ENCODE measurements at places on chromosomes 12 and 14. TPM values are rescaled to one million over a fixed set of nuclear protein-coding genes. Genes with fewer than 3 reads are reported as not detected.

DNA sequence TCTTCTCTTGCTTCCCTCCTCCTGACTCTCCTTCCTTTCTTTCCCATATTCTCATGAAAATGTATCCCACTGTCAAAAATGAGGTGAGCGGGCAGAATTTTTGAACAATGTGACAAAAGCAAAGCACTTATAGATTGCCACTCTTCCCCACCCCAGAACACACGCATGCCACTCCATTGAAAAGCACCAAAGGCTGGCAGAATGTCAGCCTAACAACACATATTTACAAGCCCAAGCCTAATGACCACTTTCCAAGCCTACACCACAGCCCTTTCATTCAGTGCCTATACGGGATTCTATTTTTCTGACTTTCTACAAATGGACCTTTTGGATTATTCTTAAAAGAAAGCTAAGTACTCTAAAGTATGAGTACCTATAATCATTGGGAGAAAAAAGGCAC is 62.9 kb upstream of the METAP2 start:
- no peak for DNase-seq

- DNase-seq: no peak
Measured at GRCh38 chr14:61187196-61187905, 93.8 kb downstream of the TMEM30B start.

Gene SERPINA1
- total RNA-seq: under 0.01 TPM

DNA sequence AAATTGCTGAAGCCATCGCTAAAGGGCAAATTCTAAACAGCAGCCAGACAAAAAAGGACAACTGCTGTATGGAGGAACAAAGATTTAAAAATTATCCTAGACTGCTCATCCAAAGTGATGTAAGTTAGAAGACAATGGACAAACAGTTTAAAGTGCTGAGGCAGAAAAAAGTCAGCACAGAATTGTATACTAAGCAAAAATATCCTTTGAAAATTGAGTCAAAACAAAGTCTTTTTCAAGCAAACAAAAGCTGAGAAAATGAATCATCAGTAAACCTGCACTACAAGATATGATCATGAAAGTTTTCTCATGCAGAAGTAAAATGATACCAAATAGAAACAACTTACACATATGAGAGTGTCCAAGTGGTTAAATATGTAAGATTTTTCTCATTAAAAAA is 43.6 kb downstream of the EML5 start:
- DNase-seq: no peak

- no peak for DNase-seq
Measured at GRCh38 chr12:123713823-123714585, 1.9 kb downstream of the ATP6V0A2 start.

Gene GLIPR1
- 36.0 TPM for total RNA-seq

GRCh38 chr12:110750784-110751461 is 8.2 kb upstream of the PPP1CC start:
- DNase-seq: peak; percentile 65

DNA sequence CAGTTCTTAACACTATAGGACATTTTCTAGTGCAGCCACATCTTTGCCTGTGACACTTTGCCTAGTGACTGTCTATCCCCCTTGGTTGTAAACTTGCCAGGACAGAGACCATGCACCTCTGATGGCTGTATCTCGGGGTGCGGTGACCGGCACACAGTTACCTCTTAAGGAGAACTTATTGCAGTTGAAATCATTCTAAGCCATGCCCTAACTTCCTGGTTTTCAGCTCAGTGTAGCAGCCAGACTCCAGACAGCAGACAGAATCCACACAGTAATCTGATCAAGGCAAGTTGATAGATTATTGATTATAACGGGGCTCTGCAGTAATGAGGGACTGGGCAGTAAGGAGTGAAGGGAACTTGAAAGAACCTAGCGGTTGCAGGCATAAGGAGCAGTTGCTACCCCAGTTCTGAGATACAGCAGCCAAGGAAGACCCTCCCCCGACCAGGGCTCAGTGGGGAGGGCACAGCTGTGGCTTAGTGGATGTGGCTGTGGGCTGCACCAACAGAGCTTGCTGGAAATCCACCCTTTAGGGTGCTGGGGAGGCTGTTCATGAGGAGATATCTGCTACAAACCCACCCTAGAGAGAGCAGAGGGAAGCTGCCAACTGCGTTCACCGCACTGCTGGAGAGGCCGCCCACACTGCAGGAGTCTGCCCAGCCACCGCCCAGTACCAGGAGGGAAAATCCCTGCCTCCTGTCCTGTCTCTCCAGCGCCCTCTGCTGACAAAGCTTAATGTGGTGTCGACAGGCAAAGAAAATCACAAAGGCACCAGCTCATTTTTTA is 58.2 kb upstream of the BEGAIN start:
- peak; percentile 78 for DNase-seq

DNA sequence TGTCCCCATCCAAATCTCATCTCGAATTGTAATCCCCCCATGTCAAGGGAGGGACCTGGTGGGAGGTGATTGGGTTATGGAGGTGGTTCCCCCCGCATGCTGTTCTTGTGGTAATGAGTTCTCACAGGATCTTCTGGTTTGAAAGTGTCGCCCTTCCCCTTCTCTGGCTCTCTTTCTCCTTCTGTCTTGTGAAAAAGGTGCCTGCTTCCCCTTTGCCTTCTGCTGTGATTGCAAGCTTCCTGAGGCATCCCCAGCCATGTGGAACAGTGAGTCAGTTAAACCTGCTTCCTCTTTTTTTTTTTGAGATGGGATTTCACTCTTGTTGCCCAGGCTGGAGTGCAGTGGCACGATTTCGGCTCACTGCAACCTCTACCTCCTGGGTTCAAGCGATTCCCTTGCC is 104.0 kb downstream of the CCDC91 start:
- no peak for DNase-seq

Gene RD3L
- total RNA-seq: not detected

DNA sequence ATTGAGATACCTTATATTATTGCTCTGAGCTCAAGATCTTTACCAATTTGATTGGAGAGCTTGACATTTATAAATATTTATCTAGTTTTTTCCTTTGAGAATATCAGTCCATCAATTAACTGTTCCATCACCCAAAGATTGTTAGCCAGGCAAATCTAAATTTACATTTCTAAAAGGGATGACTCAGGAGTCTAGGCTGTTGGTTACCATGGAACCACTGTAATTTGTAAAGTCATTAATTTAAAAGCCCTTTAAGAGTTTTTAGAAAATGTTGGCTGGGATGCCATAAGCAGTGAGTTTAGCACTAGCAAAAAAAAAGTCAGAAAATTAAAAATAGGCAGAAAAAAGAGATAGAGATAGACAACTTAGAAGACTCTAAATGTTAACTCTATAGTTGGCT is 19.5 kb upstream of the SERPINA1 start:
- DNase-seq: peak; percentile 59

Gene NDUFA12
- 102 TPM for total RNA-seq

Gene IQSEC3
- 1.3 TPM for total RNA-seq

Gene VDR
- 9.8 TPM for total RNA-seq

GRCh38 chr12:62808166-62808879 is 126.6 kb downstream of the PPM1H start:
- DNase-seq: no peak

DNA sequence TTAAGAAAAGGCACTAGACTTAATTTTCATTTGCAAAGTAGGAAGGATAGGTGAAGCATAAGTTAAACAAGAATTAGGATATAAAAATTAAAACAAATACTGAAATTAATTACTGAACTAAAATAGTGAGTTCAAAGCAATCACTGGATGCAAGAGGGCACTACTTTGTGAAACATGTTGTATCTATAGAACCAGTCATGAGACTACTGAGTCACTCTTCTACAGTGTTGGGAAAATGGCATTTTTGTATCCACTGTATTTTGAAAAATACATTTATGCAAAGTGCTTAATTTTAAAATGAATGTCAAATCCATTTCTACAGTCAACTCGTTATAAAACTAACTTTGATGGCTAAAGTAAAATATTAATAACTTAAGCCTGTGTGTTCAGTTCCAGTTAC is 47.9 kb downstream of the SEL1L start:
- DNase-seq: no peak

GRCh38 chr14:51208982-51209381 is 31.1 kb upstream of the TMX1 start:
- DNase-seq: no peak

Gene SYCP3
- total RNA-seq: 0.26 TPM

Gene GPRC5A
- 2.3 TPM for total RNA-seq

DNA sequence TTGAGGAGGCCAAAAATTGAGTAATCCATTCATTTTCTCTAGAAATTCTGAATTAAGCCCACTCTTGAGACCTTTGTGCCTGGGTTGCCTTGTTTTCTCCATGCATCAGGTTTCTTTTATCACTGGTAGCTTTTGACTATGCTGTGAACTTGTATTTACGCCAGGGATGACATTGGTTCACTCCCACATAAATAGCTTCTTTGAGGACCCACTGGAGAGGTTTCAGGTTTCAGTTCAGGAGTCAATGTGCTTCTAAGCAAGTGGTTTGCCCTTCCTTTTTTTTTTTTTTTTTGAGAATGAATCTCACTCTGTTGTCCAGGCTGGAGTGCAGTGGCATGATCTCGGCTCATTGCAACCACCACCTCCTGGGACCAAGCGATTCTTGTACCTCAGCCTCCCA is 10.2 kb upstream of the SLC17A8 start:
- peak; percentile 42 for DNase-seq
